ENCODE measurements at places on chromosomes 13 and 19. TPM values are rescaled to one million over a fixed set of nuclear protein-coding genes. Genes with fewer than 3 reads are reported as not detected.

GRCh38 chr19:8115805-8116396, 33.5 kb downstream of the FBN3 start:
- no peak overlapping the region for H3K27ac ChIP-seq
- H3K27me3 ChIP-seq = no peaks in the 10 kb centered on the region
- H3K36me3 ChIP-seq = no peaks in the 10 kb centered on the region
- no peaks in the 10 kb centered on the region for H3K4me1 ChIP-seq
- no peak for DNase-seq

The ELSPBP1 gene
- not detected for total RNA-seq

The PSPN gene
- 1.8 TPM for total RNA-seq

DNA sequence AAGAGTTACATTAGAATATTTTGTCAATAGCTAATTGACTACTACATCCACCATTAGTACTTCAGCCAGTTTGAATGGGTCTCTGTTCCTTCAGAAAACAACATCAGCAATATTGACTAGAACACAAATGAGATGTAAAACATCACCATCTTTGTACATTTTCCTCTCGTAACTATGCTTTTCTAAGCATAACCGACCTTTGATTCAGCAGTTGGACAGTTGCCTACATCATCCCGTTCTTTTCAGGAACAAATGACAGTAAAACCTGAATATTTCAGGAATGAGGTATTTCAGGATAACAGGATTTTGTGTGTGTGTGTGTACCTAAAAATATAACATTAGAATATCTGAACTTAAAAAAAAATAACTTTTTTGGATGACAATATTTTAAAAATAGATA, 60.9 kb downstream of the STARD13 start:
- peaks cover 21% of the 10 kb centered on the region for H3K4me1 ChIP-seq
- peak; percentile 83 for DNase-seq
- H3K27me3 ChIP-seq = no peaks in the 10 kb centered on the region
- peak overlapping the region; percentile 6 for H3K27ac ChIP-seq
- H3K36me3 ChIP-seq = peaks cover 3% of the 10 kb centered on the region
- H3K4me3 ChIP-seq = no peak overlapping the region

Measured in fibroblast of lung (primary cell).